Breast epithelium (tissue), 4 donors: ENCODE measurements at places on chromosomes 2 and 18. TPM values are rescaled to one million over a fixed set of nuclear protein-coding genes. Genes with fewer than 3 reads are reported as not detected.

The EMILIN1 gene
- total RNA-seq, result 26.9 TPM

The UGT1A9 gene
- total RNA-seq, result not detected

The SNORC gene
- 9.2 TPM for total RNA-seq

DNA sequence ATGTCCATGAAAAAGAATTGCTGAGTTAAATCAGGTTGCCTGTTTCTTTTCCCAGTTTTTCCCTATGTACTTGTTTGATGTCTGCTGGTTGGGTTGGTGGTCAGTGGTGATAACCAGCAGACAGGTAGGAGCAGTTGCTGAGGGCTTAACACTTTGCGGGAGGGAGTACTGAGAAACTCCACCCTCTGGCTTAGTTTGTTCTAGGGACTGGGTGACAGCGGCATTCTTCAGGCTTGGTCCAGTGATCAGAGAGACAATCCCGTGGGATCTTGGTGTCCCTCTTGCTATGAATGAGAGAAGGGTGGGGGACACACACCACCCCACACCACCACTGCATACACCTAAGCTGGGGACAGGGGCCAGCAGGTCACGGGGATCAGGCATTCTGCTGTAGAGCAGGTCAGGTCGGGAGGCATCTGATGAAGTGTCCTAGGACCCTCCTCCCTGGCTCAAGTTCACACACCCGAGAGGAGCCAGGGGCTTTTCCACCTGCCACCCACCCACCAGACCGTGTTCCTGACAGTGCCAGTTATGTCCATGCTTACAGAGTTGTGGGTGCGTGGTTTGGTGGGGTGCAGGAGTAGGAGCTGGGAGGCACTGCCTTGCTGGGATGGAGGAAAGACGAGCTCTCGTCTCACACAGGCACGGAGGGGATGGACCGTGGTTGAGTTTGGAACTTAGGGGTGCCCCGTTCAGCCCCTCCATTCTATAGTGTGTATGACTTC, 21.3 kb upstream of the ALLC start:
- no peak for DNase-seq
